ENCODE measurements at places on chromosomes 2 and 18. TPM values are rescaled to one million over a fixed set of nuclear protein-coding genes. Genes with fewer than 3 reads are reported as not detected.
A peak's percentile ranks its signal among the peaks of the same experiment; 100 is the strongest.

Gene SPC25
- 5.9 TPM for total RNA-seq

Gene PCARE
- total RNA-seq = 0.04 TPM

Gene TMEM37
- total RNA-seq = 11.4 TPM

Gene FBXO41
- total RNA-seq = 1.1 TPM

Gene GRHL1
- 76.3 TPM for total RNA-seq

DNA sequence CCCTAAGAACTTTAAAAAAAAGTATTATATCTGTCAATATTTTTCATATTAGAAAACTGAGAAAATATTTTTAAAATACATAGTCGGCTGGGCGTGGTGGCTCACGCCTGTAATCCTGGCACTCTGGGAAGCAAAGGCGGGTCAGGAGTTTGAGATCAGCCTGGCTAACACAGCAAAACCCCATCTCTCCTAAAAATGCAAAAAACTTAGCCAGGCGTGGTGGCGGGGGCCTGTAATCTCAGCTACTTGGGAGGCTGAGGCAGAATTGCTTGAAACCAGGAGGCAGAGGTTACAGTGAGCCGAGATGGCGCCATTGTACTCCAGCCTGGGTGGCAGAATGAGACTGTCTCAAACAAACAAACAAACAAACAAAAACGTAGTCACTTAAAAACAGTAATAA, 5.1 kb upstream of the KCMF1 start:
- H3K27ac ChIP-seq = no peak overlapping the region
- no peak overlapping the region for H3K4me3 ChIP-seq
- peaks cover 20% of the 10 kb centered on the region for H3K4me1 ChIP-seq
- no peaks in the 10 kb centered on the region for H3K27me3 ChIP-seq
- DNase-seq = no peak
- H3K36me3 ChIP-seq = peaks cover 32% of the 10 kb centered on the region

DNA sequence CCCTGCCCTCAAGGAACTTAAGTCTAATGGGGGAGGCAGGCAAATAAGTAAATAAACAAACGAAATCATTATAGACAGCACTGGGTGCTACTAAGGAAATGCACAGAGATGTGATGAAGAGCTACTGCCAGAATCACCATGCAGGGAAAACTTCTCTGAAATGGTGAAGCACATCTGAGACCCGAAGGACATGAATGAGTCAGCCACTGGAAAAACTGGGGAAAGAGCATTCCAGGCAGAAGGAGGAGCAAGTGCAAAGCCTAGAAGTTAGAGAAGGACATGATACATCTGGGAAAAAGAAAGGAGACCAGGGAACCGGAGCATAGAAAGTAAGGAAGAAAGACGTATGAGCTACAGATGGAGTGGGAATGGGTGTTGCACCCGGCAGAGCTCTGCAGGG, 56.8 kb downstream of the TGFA start:
- H3K4me1 ChIP-seq = peaks cover 6% of the 10 kb centered on the region
- H3K4me3 ChIP-seq = no peak overlapping the region
- no peaks in the 10 kb centered on the region for H3K27me3 ChIP-seq
- H3K27ac ChIP-seq = no peak overlapping the region

DNA sequence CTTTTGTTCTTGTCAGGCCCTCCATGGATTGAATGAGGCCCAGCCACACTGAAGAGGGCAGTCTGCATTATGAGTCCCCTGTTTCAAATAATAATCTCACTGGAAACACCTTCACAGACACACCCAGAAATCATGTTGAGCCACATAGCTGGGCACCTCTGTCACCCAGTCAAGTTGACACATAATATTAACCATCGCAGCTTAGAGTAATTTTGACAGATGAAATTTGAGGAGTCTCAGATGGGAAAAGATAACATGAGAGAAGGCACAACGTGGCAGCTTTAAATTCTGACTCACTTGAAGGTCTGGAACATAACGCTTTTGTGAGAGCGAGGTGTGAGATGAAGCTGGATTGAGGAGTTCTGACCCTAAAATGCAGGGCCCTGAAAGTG, 70.9 kb upstream of the TMEM87B start:
- peaks cover 30% of the 10 kb centered on the region for H3K4me1 ChIP-seq
- H3K4me3 ChIP-seq = no peak overlapping the region
- no peaks in the 10 kb centered on the region for H3K36me3 ChIP-seq
- DNase-seq = no peak
- H3K27ac ChIP-seq = no peak overlapping the region

DNA sequence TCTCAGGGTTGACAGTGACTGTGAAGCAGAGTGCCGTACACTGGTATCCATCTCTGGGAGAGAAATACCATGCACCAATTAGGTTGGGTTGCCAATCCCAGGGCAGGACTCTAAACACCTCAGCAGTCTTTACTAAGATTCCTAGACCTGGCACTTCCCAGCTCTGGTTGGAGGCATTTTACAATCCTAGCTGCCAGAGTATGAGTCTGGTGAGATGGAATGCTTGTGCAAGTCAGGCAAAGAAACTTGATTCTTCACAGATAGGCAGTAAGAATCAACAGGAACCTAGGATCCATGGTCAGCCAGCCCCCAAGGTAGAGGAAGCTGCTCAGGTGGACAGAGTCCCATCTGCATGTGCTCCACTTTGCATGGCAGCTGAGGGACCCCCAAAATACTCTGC, 6.0 kb upstream of the UGT1A5 start:
- H3K36me3 ChIP-seq = no peaks in the 10 kb centered on the region
- H3K27ac ChIP-seq = peak overlapping the region; percentile 38
- H3K4me1 ChIP-seq = peaks cover 66% of the 10 kb centered on the region
- no peaks in the 10 kb centered on the region for H3K27me3 ChIP-seq
- H3K4me3 ChIP-seq = no peak overlapping the region
- DNase-seq = no peak

- H3K36me3 ChIP-seq = no peaks in the 10 kb centered on the region
- H3K27me3 ChIP-seq = no peaks in the 10 kb centered on the region
- H3K4me1 ChIP-seq = peaks cover 51% of the 10 kb centered on the region
- H3K27ac ChIP-seq = no peak overlapping the region
Measured at GRCh38 chr2:238573065-238573778, 146.5 kb downstream of the ASB1 start.

- no peak overlapping the region for H3K4me3 ChIP-seq
- peaks cover 7% of the 10 kb centered on the region for H3K36me3 ChIP-seq
- H3K27me3 ChIP-seq = no peaks in the 10 kb centered on the region
- no peak for DNase-seq
- no peaks in the 10 kb centered on the region for H3K4me1 ChIP-seq
Measured at GRCh38 chr18:9574473-9575115, 39.8 kb downstream of the PPP4R1 start.

DNA sequence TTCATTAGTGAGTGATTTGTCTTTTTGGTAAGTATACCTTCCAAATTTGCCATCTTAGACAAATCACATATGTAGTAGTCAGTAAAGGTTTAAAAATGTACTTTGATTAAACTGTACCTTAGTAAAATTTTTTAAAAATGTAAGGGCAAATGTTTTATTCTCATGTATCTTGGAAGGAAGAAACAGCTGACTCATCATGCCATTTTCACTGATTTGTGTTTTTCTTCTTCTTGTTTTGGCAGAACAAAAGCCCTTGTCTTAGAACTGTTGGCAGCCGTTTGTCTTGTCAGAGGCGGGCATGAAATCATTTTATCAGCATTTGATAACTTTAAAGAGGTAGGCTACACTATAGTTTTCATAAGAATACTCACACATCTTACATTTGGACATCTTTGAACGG, 136.5 kb downstream of the PRPF40A start:
- no peaks in the 10 kb centered on the region for H3K4me1 ChIP-seq
- H3K27me3 ChIP-seq = no peaks in the 10 kb centered on the region
- DNase-seq = no peak
- H3K4me3 ChIP-seq = no peak overlapping the region
- H3K36me3 ChIP-seq = no peaks in the 10 kb centered on the region

DNA sequence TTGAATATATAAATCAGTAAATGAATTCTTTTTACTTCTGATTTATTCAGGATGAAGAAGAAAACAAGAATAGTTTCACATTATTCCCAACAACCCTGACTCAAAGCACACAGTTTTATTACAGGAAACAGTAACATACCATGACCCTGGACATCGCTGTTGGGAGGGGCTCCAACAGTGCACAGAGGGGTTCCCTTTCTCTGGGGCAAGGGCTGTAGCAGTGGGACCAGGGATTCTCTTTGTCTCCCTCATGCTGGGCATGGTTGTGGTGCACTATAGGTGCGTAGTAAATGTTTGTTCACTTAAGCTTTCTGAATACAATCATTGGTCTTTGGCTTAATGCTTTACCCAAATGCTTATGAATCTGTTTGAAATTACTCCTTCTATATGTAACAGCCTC, 189.4 kb downstream of the BCL2 start:
- DNase-seq = no peak
- no peak overlapping the region for H3K4me3 ChIP-seq
- H3K36me3 ChIP-seq = no peaks in the 10 kb centered on the region
- no peaks in the 10 kb centered on the region for H3K27me3 ChIP-seq
- peaks cover 8% of the 10 kb centered on the region for H3K4me1 ChIP-seq
- no peak overlapping the region for H3K27ac ChIP-seq

- H3K27ac ChIP-seq = no peak overlapping the region
- peaks cover 4% of the 10 kb centered on the region for H3K4me1 ChIP-seq
- no peaks in the 10 kb centered on the region for H3K36me3 ChIP-seq
- DNase-seq = no peak
- H3K4me3 ChIP-seq = no peak overlapping the region
- no peaks in the 10 kb centered on the region for H3K27me3 ChIP-seq
Measured at GRCh38 chr2:37350034-37350433, 5.6 kb downstream of the QPCT start.

GRCh38 chr2:221810245-221810644, 238.1 kb upstream of the EPHA4 start:
- no peaks in the 10 kb centered on the region for H3K27me3 ChIP-seq
- DNase-seq = no peak
- no peak overlapping the region for H3K27ac ChIP-seq

GRCh38 chr2:226983895-226984749, 148.3 kb downstream of the RHBDD1 start:
- H3K27me3 ChIP-seq = no peaks in the 10 kb centered on the region
- H3K36me3 ChIP-seq = no peaks in the 10 kb centered on the region
- peaks cover 14% of the 10 kb centered on the region for H3K4me1 ChIP-seq
- no peak for DNase-seq

DNA sequence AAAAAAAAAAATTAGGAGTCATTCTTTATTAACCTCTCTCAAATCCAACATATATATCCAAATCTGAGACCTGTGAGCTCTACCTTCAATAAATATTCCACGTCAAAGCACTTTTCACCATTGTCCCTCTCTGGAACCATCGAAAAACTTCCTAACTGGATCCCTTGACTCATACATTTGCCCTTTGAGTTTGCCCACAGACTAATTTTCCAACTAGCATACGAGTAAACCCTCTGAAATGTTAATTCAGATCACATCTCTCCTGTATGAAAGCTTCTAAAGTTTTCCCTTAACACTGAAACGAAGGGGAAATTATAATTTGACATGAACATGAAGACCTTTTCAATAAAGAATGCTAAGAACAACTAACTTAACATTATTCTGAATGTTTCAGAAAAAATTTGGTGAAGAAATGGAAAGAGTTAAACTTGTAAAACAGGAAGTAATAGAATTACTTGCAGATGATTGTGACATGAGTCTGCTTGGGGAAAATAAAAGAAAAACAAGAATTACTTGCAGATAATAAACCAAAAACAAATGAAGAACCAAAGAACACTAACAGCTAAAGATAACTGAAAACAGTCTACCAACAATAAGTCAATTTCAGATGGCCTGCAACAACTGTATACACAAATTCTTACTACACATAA, 110.6 kb downstream of the C2orf74 start:
- H3K4me3 ChIP-seq = no peak overlapping the region
- H3K27me3 ChIP-seq = no peaks in the 10 kb centered on the region
- peaks cover 74% of the 10 kb centered on the region for H3K36me3 ChIP-seq
- DNase-seq = no peak

Measured in esophagus squamous epithelium (tissue), 5 donors.